Neural crest cell (in vitro differentiated cells): ENCODE measurements at places on chromosomes 2 and 18.

GRCh38 chr2:193523662-193524061 is 1328.9 kb upstream of the TMEFF2 start:
- DNase-seq: no peak

- no peak for DNase-seq
Measured at GRCh38 chr2:239212929-239213642, 187.7 kb downstream of the HDAC4 start.

DNA sequence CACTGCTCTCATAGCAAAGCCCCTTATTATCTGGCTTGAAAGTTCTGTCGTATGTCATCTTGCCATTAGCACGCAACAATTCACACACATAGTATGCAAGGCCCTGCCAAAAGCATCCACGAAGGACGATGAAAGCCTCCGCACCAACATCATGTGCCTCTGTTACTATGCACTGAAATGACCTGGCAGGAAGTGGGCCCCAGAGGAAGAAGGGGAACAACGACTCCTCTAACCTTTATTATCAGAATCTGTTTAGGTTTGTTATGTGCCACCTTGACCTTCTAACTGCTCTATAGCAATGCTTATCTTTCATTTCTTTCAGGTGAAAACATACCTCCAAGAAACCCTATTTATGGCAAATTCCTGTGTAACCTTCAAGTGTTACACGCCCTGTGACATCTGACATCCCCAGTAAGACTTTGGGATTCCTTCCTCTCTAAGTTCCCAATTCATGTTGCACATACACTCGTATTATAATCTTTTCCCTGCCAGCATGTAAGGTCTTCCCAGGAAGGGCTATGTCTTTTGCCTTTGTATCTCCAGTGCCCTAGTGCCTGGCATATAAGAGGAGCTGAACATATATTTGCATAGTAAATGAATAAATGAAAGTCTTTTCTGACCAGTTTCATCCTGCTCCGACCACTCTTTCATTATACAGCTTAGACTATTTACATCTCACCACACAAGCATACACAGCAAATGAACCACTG is 7.0 kb upstream of the NDUFV2 start:
- no peak for DNase-seq

- no peak for DNase-seq
Measured at GRCh38 chr2:157304811-157305722, 20.6 kb downstream of the ERMN start.

DNA sequence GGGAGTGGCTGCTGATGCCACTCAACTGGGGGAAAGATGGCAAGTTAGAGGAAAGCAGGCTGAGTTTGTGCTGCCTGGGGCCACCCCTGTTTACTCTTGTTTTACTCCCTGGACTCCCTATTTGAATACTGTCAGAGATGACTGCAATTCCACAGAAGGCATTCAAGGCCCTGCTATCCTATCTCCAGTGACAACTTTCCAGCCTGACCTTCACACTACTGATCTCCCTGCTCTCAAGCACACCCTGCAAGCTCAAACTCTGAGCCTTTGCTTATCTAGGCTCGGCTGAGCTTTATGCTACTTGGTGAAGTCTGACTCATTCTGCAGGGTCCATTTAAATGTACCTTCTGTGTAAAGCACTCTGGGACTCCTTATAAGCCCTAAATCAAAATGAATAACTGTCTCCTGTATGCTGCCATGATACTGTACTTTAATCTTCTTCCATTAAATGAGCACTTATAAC is 39.3 kb upstream of the DSG1 start:
- DNase-seq: no peak

- no peak for DNase-seq
Measured at GRCh38 chr2:208099682-208100470, 24.4 kb downstream of the CRYGD start.

DNA sequence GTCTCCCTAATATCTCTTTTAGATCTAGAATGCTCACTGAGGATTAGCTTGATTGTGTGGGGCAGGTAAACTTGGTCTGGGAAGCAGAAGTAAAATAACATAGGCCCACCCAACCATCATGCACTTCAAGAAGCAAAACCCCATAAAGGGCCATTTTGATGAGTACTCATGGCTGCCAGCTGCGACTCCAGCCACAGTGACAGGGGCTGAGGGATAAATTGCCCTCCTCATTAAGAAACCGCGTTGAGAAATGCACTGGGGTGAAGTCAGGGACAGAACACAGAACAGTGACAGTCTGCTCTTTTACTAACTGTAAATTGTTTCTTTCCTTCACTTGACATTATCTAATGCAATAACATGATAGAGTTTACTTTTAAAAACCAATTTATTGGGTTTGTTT is 60.2 kb downstream of the RND3 start:
- no peak for DNase-seq

GRCh38 chr2:217552081-217552480 is 450.7 kb downstream of the TNS1 start:
- DNase-seq: no peak

DNA sequence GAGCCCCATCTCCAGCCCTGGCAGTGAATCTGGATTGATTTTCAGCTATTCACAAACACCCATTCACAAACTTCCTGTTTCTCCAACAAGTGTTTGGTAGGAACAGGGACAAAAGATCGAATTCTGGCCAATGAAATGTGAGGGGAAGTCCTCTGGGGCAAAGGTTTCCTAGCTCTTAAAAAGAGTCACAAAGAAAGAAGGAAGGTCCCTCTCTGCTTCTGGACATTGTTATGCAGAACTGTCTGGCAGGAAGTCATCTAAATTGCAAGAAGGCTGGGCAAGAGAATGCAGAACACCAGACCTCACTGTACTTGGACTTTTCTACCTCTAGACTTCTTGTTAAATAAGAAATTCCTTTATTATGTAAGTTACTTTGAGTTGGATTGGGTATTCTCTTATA is 137.3 kb downstream of the CCDC148 start:
- DNase-seq: no peak

DNA sequence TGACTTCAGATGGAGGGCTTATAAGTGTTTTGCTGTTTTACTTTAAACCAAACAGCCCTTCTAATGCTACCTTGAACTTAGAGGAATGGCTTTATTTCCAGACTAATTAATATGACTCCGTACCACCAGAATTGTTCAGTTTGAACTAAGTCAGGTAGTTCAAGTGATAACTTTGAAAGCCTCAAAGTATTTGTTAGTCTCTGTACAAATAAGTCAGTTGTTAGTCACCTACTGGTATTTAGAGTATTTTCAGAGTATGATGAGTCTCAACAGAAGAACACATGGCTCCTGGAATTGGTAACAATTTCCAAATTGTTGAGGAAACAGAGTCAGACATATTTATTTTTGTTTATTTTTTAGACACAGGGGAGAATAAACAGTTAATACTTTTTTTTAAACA is 381.8 kb upstream of the NRXN1 start:
- DNase-seq: no peak

- DNase-seq: no peak
Measured at GRCh38 chr2:229519655-229520430, 194.5 kb downstream of the DNER start.

- no peak for DNase-seq
Measured at GRCh38 chr2:127542231-127542630, 6.7 kb downstream of the MYO7B start.

- no peak for DNase-seq
Measured at GRCh38 chr2:53911434-53912189, 51.8 kb upstream of the GPR75 start.

GRCh38 chr2:17813742-17814473 is 2.4 kb upstream of the MSGN1 start:
- no peak for DNase-seq

DNA sequence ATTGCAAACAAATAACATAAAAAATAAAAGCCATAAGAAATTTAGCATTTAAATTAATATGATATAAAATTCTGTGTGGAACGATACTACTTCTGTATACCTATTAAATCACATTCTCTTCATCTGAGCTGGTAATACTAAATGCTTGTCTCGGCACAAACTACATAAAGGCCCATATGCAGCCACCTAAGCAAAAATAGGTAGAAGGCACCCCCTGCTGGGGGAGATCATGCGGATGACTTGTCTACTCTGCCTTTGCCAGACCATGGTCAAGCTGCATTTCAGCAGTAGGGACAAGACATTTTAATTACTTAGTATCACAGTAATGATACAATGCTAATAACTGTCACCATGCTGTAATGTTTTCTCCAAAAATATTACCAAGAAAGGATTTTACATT is 108.0 kb downstream of the CDH19 start:
- DNase-seq: peak; percentile 73

- DNase-seq: no peak
Measured at GRCh38 chr18:76503649-76504386, 8.8 kb upstream of the ZNF516 start.

GRCh38 chr2:229784791-229785190 is 70.4 kb upstream of the DNER start:
- DNase-seq: no peak

GRCh38 chr18:63518178-63519012 is 23.8 kb upstream of the SERPINB12 start:
- peak; percentile 62 for DNase-seq

DNA sequence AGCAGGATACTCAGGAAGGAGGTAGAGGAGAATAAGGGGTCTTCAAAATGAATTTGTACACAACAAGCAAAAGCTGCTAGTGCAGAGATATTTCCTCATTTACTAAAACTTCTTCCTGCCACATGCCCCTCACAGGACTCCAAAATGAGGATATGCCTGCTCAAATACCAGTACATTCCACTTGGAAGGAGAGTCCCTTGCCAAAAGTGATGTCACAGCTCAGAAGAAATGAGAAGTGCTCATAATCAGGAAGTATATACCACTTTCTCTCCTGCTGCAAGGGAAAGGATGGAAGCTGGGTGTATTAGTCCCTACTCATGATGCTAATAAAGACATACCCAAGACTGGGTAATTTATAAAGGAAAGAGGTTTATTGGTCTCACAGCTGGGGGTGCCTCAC is 87.7 kb upstream of the FSHR start:
- DNase-seq: no peak

DNA sequence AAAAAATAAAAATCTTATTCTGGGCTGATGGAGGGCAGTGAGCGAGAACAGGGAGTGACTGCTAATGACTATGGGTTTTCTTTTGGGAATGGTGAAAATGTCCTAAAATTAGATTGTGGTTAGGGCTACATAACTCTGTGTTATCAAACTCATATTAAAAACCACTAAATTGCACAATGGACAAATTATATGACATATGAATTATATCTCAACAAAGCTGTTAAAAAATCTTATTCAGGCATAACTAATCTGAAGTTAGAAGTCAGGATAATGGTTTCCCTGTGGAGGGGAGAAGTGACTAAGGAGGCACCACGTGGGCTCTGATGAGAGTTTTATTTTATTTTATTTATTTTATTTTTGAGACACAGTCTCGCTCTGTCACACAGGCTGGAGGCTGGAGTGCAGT is 32.1 kb upstream of the DPP4 start:
- DNase-seq: no peak

DNA sequence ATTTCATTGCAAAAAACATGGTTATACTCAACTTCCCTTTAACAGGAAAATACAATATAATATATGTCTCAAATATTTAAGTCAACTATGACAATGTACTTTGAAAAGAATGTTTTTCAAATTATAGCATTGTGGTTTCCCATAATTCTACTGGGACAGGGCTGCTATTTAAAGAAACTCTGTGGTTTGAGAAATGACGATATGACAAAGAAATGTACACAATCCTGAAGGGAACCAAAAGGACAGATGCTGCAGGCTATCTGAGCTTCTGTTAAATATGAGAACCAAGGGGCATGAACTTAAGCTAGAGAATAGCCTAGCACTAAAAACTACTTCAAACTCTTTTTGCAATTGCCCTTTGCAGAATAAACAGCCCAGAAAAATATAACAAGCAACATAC is 415.9 kb downstream of the GRB14 start:
- no peak for DNase-seq

GRCh38 chr2:133338224-133338623 is 230.0 kb downstream of the NCKAP5 start:
- no peak for DNase-seq

DNA sequence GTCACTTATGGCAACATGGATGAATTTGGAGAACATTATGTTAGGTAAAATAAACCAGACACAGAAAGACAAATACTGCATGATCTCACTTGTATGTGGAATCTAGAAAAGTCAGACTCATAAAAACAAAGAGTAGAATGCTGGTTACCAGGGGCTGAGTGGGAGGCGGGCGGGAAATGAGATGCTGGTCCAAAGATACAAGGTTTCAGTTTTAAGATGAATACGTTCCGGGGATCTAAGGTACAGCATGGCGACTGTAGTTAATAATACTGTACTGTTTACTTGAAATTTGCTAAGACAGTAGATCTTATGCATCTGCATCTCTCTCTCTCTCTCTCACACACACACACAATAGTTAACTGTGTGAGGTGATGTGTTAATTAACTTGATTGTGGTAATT is 14.2 kb downstream of the FAM110C start:
- no peak for DNase-seq

GRCh38 chr2:157837851-157838441 is 38.2 kb downstream of the ACVR1 start:
- DNase-seq: no peak

GRCh38 chr2:5803547-5803946 is 111.4 kb downstream of the SOX11 start:
- DNase-seq: no peak

DNA sequence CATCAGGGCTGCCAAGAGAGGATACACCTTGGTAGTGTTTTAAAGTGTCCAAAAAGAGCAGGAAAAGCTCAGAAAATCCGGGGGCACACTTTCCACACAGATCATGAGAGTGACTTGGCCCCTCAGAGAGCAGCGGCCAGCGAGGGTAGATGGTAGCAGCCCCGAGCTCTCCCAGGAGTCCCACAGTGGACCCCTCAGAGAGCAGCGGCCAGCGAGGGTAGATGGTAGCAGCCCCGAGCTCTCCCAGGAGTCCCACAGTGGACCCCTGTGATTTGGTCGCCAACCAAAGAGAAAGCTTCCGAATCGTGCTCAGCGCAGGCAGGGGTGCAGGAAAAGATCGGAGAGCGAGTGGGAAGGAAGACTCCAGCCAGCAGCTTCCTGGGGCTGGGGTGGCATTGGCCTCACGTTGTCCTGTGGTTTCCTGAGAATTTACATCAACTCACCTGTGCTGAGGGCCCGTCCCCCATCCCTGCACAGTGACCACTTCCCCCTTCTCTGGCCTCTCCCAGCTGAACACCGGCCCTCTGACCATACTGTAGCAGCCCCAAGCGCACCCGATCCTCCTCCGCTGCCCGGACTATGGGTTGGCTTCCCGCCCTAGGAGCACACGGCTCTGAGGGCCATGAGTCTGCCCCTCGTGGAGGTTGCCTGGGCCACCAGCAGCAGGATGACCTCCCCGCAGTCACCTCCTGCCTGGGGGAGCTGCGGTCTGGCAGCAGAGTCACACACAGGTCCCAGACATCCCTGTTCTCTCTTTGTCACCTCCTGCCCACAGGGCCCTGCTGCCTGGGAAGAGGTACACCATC is 33.7 kb downstream of the MTERF4 start:
- no peak for DNase-seq

GRCh38 chr2:10326151-10326616 is 23.5 kb downstream of the HPCAL1 start:
- DNase-seq: no peak

- DNase-seq: no peak
Measured at GRCh38 chr18:21100146-21100545, 11.5 kb downstream of the ROCK1 start.

- DNase-seq: no peak
Measured at GRCh38 chr2:174840436-174840835, 76.2 kb upstream of the CHRNA1 start.
